ENCODE measurements at places on chromosomes 7 and 10. TPM values are rescaled to one million over a fixed set of nuclear protein-coding genes. Genes with fewer than 3 reads are reported as not detected.

COG5 gene
- total RNA-seq = 41.8 TPM

PRPS1L1 gene
- total RNA-seq = not detected

FAM24B gene
- total RNA-seq = 1.4 TPM

MRPL32 gene
- total RNA-seq = 32.7 TPM

PIP gene
- not detected for total RNA-seq

OIT3 gene
- not detected for total RNA-seq

FAM25G gene
- total RNA-seq = not detected

ACHE gene
- total RNA-seq = 9.4 TPM

CYP3A7 gene
- total RNA-seq = not detected

ERCC6 gene
- total RNA-seq = 17.0 TPM

PPA1 gene
- 98.4 TPM for total RNA-seq

PARD3 gene
- 30.6 TPM for total RNA-seq

TYW1B gene
- total RNA-seq = 2.1 TPM

CACNA2D1 gene
- 39.1 TPM for total RNA-seq

PEX1 gene
- 17.7 TPM for total RNA-seq

SPDYE3 gene
- not detected for total RNA-seq

GRID1 gene
- total RNA-seq = 4.4 TPM

PRKAR2B gene
- 5.8 TPM for total RNA-seq

FAM13C gene
- total RNA-seq = 7.3 TPM

SOSTDC1 gene
- not detected for total RNA-seq

FOXI2 gene
- 0.14 TPM for total RNA-seq

MLXIPL gene
- 3.3 TPM for total RNA-seq

CALHM3 gene
- total RNA-seq = not detected

ENKUR gene
- total RNA-seq = not detected

SH2D4B gene
- total RNA-seq = not detected

ACTR3C gene
- 1.7 TPM for total RNA-seq

STRA8 gene
- total RNA-seq = not detected

ZNF736 gene
- 14.2 TPM for total RNA-seq

CYP3A4 gene
- not detected for total RNA-seq

PRSS37 gene
- not detected for total RNA-seq

UPF2 gene
- 19.5 TPM for total RNA-seq

VIPR2 gene
- 5.0 TPM for total RNA-seq

TLX1 gene
- total RNA-seq = not detected
